ENCODE measurements at places on chromosomes 12 and 14.
A peak's percentile ranks its signal among the peaks of the same experiment; 100 is the strongest.

DNA sequence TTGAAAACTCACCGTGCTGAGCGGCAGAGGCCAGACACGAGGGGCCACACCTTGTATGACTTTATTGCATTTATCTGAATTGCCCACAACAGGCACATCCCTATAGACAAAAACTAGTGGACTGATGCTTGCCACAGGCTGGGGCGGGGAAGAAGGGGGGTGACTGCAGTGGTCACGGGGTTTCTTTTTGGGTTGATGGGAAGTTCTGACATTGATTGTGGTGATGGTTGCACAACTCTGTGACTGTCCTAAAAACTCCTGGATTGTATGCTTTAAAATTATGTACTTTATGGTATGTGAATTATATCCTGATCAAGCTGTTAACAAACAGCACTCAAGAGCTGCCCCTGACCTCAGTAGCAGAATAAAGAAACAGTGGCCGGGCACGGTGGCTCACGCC lies 25.7 kb downstream of the DHX37 start:
- DNase-seq = no peak

GRCh38 chr12:123948796-123949769 lies 23.5 kb downstream of the CCDC92 start:
- DNase-seq = no peak

DNA sequence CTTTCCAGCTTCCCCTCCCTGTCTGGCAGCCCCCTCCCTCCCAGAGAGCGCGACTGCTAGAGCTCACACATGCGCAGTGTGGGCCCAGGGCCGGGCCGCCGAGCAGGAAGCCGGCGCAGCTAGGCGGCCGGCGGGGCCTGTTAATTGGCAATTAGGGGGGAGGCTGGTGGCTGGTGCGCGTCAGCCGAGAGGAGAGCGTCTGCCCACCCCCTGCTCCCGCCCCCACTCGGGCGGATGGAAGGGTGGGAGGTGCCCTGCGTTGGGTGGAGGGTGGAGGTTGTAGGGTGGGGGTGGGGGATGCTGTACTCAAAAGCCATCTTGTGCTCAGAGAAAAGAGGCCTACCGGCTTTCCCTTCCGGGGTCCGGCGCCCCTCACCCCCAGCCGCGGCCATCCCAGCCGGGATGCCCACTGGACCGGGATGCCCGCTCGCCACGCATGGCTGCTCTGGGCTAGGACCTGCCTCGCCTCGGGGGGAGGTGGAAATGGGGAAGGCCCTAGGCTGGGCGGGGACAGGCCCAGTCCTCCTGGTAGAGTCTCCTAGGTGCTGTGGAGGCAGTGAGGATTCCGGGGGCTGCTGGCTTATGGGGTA lies 9.2 kb downstream of the HOXC8 start:
- DNase-seq = peak; percentile 14

GRCh38 chr14:67485501-67486095 lies 2.9 kb downstream of the TMEM229B start:
- DNase-seq = no peak

GRCh38 chr12:80107221-80107620 lies 7.9 kb downstream of the OTOGL start:
- DNase-seq = no peak

DNA sequence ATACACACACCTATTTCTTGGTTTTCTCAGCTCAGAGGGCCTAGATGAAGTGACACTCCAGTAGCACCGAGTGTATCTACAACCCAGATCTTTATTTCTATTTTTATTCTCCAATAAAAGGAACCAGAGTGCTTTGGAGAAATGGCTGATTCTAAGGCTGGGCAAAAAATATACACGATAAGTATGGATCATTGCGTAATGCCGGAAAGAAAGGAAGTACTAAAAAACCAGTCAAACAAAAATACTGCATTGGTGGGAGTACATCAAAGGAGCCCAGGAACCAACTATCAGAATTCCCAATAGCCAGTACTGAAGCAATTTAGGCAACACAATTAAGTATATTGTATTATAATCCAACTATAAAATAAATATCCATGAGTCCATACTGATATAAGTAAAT lies 400.9 kb upstream of the CCDC196 start:
- DNase-seq = no peak

GRCh38 chr12:86683568-86684304 lies 427.5 kb upstream of the MGAT4C start:
- no peak for DNase-seq

DNA sequence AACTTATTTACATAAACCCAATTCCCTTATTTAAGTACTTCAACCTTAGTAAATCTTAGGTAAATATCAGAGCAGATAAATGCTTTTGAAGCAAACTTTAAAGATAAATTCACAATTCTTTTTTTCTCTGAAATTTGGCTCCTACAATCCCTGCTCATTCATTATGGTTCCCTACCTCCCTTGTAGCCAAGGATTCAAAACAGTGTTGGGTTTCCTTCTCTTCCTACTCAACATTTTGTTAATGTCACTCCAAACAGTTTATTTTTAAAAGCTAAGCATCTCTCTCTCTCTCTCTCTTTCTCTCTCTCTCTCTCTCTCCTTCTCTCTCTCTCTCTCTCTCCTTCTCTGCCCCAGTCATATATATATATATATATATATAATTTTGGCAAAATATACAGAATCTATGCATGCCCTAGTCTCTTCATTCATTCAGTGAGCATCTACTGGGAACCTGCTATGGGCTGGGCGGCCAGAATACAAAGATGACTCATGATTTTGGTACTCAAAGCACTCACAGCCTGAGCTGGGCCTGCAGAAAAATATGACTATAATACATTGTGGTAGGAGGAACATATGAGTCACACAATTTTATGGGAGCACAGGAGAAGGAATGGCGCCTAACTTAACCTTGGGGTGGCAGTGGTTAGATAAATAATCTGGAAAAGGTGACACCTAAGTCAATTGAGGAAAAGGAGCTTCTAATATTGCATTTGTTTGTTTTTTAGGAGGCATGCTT lies 123.7 kb upstream of the DHRS4 start:
- no peak for DNase-seq

GRCh38 chr12:40684986-40685385 lies 7.3 kb upstream of the CNTN1 start:
- DNase-seq = no peak

GRCh38 chr14:71400871-71401321 lies 493.6 kb downstream of the PCNX1 start:
- DNase-seq = no peak

Data from hematopoietic multipotent progenitor cell treated with erythropoietin and hydrocortisone succinate and interleukin-3 and kit ligand, for 8 days (in vitro differentiated cells).